ENCODE measurements at places on chromosomes 3 and 15. TPM values are rescaled to one million over a fixed set of nuclear protein-coding genes. Genes with fewer than 3 reads are reported as not detected.

The PIF1 gene
- 28.7 TPM for polyA plus RNA-seq

The GJD2 gene
- not detected for polyA plus RNA-seq

The WWTR1 gene
- 7.9 TPM for polyA plus RNA-seq

The ZIC1 gene
- polyA plus RNA-seq = not detected

The ASB14 gene
- polyA plus RNA-seq = 0.21 TPM

The SST gene
- not detected for polyA plus RNA-seq

The VGLL3 gene
- polyA plus RNA-seq = not detected

All from GM12878 (cell line).